ENCODE measurements at places on chromosomes 13 and 19.

DNA sequence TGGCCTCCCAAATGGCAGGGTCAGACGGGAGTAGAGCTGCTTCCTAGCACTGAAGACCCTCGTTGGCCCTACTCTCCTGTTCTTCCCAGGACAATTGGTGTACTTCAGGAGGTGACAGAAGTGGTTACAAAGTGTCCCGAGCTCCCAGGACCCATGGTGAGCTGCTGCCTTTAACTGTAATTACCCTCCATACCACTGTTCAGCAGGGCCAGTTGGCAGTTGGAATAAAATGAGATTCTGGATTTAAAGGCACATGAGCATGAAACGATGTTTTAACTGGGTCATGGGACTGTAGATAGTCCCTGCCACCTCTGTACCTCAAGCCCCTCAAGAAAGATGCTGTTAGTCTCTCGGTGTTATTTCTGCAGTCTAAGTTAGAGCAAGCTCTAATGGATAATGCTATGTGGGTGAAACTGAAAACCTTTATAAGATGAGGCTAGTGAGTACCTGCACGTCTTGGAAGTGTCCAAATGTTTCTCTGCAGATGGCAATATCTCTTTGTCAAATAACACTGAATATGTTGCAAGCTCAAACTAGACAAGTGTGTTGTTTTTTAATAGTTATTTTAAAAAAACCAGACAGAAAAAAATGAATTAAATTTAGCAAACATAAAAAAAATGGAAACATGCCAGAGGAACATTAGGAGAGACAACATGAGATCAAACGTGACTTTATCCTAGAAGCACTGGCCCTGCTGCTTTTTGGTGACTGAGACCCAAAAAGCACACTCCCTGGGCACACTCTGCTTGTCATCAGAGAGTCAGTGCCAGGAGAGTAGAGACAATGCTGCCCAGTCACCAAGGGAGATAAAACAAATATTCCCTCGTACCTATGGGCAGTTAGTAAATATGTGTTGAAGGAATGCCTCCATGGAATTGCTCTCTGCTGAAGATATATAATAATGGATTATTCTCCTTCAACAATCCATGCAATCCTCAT, 266.3 kb downstream of the LMO7 start:
- no peak for DNase-seq

DNA sequence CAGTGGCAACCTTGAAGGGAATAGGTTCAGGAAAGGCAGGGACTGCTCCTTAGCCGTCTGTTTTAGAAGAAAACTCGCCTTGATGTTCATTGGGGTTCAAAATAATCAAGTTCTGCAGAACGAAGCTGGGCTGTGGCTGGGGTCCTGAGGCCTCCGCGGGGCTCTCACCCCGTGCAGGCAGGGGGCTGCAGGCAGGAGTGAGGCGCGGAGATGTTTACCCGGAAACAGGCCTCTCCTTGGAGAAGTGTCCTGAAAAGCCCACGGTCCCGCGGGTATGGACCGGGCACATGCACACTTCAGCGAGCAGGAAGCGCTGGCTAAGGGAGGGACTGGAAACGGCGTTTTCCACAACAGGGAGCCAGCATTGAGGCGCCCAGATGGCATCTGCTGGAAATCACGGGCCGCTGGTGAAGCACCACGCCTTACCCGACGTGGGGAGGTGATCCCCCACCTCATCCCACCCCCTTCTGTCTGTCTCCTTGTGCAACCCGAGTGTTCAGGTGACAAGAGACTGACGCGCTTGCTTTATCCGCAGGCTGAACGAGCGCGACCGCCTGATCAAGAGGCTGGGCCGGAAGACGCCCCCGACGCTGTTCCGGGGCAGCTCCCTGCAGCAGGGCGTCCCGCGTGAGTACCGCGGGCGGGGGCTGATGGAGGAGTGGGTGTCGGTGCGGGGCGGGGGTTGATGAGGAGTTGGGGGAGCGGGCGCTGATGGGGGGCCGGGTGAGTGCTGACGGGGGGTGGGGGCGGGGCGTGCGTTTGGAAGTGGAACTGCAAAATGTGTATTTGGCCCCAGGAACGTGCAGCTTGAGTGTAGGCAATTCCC, 39.6 kb downstream of the SHISA2 start:
- DNase-seq: no peak

GRCh38 chr13:100394005-100394695, 194.4 kb downstream of the GGACT start:
- peak; percentile 56 for DNase-seq

DNA sequence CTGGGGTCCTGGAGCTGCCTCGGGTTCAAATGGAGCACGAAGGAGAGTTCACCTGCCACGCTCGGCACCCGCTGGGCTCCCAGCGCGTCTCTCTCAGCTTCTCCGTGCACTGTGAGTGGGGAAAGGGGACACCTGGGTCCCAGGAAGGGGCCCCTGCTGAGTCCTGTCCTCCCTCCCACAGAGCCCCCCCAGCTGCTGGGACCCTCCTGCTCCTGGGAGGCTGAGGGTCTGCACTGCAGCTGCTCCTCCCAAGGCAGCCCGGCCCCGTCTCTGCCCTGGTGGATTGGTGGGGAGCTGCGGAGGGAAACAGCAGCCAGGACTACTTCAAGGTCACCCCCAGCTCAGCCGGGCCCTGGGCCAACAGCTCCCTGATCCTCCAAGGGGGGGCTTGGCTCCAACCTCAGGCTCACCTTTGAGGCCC, 11.0 kb upstream of the SIGLEC11 start:
- DNase-seq: no peak

- no peak for DNase-seq
Measured at GRCh38 chr13:93230261-93230855, 3.8 kb downstream of the GPC6 start.

GRCh38 chr19:42254089-42254849, 659 bp downstream of the ERF start:
- peak; percentile 81 for DNase-seq

GRCh38 chr13:30373727-30374126, 48.6 kb upstream of the UBE2L5 start:
- no peak for DNase-seq
